ENCODE measurements at places on chromosomes 13 and 19.

- DNase-seq = no peak
These were observed 10.5 kb downstream of the PMIS2 start for GRCh38 chr19:35596366-35596999.

DNA sequence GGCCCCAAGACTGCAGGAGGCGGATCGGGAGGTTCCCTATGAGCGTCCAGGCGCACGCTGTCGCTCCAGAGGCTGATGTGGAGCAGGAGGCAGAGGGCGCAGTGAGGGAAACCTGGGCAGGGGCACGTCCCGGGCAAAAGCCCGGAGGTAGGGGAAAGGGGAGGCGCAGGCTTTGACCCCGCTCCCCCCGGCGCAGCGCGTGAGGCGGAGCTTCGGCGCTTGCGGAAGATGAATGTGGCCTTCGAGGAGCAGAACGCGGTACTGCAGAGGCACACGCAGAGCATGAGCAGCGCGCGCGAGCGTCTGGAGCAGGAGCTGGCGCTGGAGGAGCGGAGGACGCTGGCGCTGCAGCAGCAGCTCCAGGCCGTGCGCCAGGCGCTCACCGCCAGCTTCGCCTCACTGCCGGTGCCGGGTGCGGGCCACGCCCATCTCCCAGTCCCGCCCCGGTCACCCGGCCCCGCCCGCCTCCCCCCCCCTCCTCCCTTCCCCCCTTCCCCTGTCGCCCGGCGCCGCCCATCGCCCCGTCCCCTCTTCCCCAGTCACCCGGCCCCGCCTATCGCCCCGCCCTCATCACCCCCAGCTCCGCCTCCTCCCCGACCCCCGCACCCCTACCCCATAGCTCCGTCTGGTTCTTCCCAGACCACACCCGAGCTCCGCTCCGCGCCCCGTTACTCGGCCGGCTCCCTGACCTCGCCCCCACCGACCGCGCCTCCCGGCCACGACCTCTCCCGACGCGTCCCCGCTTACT lies 4.1 kb downstream of the HMG20B start:
- DNase-seq = no peak

- DNase-seq = no peak
These were observed 98.2 kb downstream of the OLFM4 start for GRCh38 chr13:53126841-53127245.

DNA sequence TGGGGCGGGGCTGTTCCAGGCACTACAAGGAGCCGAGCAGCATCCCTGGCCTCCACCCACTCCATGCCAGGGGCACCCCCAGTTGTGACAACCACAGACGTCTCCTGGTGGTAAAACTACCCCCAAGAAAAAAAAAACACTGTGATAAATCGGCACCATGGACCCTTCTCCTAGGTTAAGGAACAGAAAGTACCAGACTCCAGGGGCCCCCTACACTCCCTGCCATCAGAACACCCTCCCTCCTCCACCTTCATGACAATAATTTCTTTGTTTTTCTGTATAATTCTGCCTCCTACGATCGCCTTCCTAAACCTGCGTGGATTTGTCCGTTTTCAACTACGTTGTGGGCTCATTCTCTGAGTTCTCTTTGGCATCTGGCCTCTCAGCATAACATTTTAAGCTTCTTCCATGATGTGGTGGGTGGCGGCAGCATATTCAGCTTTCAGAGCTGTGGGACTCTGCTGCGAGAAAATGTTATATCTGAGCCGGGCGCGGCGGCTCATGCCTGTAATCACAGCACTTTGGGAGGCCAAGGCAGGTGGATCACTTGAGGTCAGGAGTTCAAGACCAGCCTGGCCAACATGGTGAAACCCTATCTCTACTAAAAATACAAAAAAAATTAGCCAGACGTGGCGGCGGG lies 8.6 kb downstream of the TLE2 start:
- no peak for DNase-seq

- no peak for DNase-seq
These were observed 4.5 kb upstream of the SIGLEC9 start for GRCh38 chr19:51120160-51120559.

GRCh38 chr19:7870571-7871436 lies 3.4 kb downstream of the PRR36 start:
- DNase-seq = no peak
